ENCODE measurements at places on chromosomes 6 and 20. TPM values are rescaled to one million over a fixed set of nuclear protein-coding genes. Genes with fewer than 3 reads are reported as not detected.

Gene LAMA2
- 0.80 TPM for total RNA-seq

GRCh38 chr6:154648188-154648887, 84.9 kb upstream of the SCAF8 start:
- DNase-seq = no peak

GRCh38 chr6:75486850-75487518, 6.6 kb downstream of the FILIP1 start:
- DNase-seq = no peak

Gene CST11
- total RNA-seq = not detected

Gene APMAP
- 34.0 TPM for total RNA-seq

- no peak for DNase-seq
Observed at GRCh38 chr6:9085054-9085708, 649.8 kb upstream of the SLC35B3 start.

Measured in activated CD4-positive, alpha-beta T cell treated with anti-CD3 and anti-CD28 coated beads for 36 hours (primary cell).